Right atrium auricular region (tissue), 2 donors: ENCODE measurements at places on chromosomes 3 and 15. TPM values are rescaled to one million over a fixed set of nuclear protein-coding genes. Genes with fewer than 3 reads are reported as not detected.

The HDAC11 gene
- total RNA-seq, result 30.7 TPM

- peak overlapping the region; percentile 93 for H3K27ac ChIP-seq
- H3K36me3 ChIP-seq, result peaks cover 8% of the 10 kb centered on the region
- H3K4me1 ChIP-seq, result peaks cover 70% of the 10 kb centered on the region
- H3K27me3 ChIP-seq, result no peaks in the 10 kb centered on the region
Observed at GRCh38 chr15:70098153-70098460, 390 bp upstream of the TLE3 start.

DNA sequence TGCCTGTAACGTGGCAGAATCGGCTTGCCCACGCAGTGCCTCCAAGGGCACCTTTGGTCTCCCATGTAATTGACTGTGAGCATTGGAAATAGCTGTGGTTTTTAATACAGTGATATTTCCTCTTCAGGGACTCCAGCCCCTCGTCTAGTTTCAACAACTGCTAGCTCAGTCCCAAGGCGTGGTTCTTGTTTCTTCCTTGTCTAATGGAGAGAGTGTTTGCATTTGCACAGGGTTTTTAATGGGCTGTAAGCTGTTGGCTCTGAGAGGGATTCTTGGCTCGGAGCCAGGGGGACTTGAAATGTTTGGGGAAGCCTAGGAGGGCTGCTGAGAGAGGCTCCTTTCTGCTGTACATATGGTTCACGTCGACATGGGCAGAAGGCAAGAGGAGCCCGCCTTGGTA lies 86.2 kb downstream of the THSD4 start:
- H3K27ac ChIP-seq, result peak overlapping the region; percentile 51
- no peaks in the 10 kb centered on the region for H3K4me1 ChIP-seq
- no peaks in the 10 kb centered on the region for H3K36me3 ChIP-seq
- no peaks in the 10 kb centered on the region for H3K27me3 ChIP-seq
- DNase-seq, result no peak

GRCh38 chr3:79160421-79160820 lies 607.4 kb downstream of the ROBO1 start:
- H3K27ac ChIP-seq, result no peak overlapping the region
- no peaks in the 10 kb centered on the region for H3K36me3 ChIP-seq
- H3K4me3 ChIP-seq, result no peak overlapping the region
- no peak for DNase-seq
- no peaks in the 10 kb centered on the region for H3K27me3 ChIP-seq

The SLTM gene
- total RNA-seq, result 62.3 TPM

GRCh38 chr3:184262764-184263179 lies 1.4 kb upstream of the CAMK2N2 start:
- peaks cover 32% of the 10 kb centered on the region for H3K4me1 ChIP-seq
- no peak overlapping the region for H3K27ac ChIP-seq
- no peaks in the 10 kb centered on the region for H3K36me3 ChIP-seq
- peak overlapping the region; percentile 54 for H3K4me3 ChIP-seq
- no peak for DNase-seq

DNA sequence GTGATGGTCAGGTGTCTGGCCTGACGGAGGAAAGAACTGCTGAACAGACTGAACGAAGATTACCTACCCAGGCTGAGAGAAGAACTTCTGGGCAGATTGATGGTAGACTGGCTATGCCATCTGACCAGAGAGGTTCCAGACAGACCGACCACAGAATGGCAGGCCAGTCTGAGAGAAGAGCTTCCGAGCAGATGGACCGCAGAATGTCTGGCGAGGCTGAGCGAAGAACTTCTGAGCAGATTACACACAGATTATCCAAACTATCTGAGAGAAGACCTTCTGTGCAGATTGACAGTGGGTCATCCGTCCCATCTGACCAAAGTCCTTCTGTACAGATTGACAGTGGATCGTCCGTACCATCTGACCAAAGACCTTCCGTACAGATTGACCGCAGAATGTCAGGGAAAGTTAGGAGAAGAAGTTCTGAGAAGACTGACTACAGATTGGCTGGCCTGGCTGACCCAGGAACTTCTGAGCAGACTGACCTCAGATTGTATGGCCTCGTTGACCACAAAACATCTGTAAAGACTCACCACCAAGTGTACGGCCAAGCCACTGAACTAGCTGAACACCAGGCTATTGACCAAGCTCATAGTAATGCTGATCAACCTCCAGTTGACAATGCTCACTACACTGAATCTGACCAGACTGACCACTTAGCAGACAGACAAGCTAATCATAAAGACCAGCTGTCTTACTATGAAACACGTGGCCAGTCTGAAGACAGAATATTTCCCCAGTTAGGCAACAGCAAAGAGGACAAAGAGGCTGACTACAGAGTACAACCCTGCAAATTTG lies 812 bp downstream of the TEX55 start:
- H3K27me3 ChIP-seq, result no peaks in the 10 kb centered on the region
- DNase-seq, result no peak
- H3K36me3 ChIP-seq, result no peaks in the 10 kb centered on the region
- no peak overlapping the region for H3K27ac ChIP-seq
- H3K4me3 ChIP-seq, result no peak overlapping the region
- no peaks in the 10 kb centered on the region for H3K4me1 ChIP-seq

The CAPN3 gene
- total RNA-seq, result 5.3 TPM

The PPIP5K1 gene
- total RNA-seq, result 12.3 TPM

The DUOXA1 gene
- 2.7 TPM for total RNA-seq

GRCh38 chr3:67083277-67083676 lies 85.2 kb downstream of the KBTBD8 start:
- H3K27ac ChIP-seq, result no peak overlapping the region
- no peaks in the 10 kb centered on the region for H3K4me1 ChIP-seq
- no peak overlapping the region for H3K4me3 ChIP-seq

The GOLGA6L4 gene
- 0.15 TPM for total RNA-seq

The KLHL18 gene
- 18.8 TPM for total RNA-seq

The EPHA3 gene
- total RNA-seq, result 5.4 TPM
